ENCODE measurements at places on chromosomes 6 and 20.

- no peak for DNase-seq
These were observed 469.8 kb downstream of the BMP2 start for GRCh38 chr20:7237251-7237650.

GRCh38 chr20:2234598-2235191 lies 61.1 kb upstream of the TGM3 start:
- no peak for DNase-seq

DNA sequence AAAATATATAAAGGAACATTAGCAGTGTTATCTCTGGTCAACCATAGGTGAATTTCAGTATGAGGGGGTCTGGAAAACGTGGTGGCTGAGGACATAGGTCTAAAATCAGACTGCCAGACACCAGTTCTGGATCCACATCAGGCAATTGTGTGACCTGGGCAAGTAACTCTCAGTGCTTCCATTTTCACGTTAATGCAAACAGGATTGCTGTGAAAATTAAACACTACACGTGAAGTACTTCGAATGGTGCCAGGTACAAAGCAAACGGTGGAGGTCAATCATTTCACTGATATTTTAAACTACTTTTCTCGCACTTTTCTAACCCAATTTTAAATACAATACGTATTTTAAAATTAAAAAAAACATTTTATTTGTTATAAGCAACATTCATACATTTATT lies 315.7 kb downstream of the TRDN start:
- DNase-seq = peak; percentile 85

GRCh38 chr20:54170026-54170471 lies 3.7 kb downstream of the CYP24A1 start:
- no peak for DNase-seq

- DNase-seq = no peak
These were observed 207.0 kb downstream of the ADGB start for GRCh38 chr6:146805546-146806325.

GRCh38 chr20:33680686-33681085 lies 5.5 kb downstream of the E2F1 start:
- DNase-seq = no peak

DNA sequence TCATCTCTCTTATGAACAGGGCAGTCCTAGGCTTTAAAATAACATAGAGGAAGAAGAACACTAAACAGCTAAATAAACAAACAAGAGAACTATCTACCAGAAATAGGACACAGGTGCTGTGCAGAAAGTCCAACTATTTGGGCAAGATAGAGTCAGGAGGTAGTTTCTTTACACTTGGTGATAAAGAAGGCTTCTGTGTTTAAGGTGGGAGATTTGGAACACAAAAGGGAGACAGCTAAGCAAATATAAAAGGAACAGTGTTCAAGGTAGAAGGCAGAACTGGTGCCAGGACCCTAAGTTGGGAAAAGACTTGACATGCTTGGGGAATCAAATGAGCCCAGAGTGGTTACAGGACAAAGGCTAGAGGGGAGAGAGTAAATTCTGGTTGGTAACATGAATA lies 110.5 kb downstream of the MANEA start:
- DNase-seq = no peak

GRCh38 chr20:61814244-61814643 lies 251.4 kb downstream of the TAF4 start:
- no peak for DNase-seq

DNA sequence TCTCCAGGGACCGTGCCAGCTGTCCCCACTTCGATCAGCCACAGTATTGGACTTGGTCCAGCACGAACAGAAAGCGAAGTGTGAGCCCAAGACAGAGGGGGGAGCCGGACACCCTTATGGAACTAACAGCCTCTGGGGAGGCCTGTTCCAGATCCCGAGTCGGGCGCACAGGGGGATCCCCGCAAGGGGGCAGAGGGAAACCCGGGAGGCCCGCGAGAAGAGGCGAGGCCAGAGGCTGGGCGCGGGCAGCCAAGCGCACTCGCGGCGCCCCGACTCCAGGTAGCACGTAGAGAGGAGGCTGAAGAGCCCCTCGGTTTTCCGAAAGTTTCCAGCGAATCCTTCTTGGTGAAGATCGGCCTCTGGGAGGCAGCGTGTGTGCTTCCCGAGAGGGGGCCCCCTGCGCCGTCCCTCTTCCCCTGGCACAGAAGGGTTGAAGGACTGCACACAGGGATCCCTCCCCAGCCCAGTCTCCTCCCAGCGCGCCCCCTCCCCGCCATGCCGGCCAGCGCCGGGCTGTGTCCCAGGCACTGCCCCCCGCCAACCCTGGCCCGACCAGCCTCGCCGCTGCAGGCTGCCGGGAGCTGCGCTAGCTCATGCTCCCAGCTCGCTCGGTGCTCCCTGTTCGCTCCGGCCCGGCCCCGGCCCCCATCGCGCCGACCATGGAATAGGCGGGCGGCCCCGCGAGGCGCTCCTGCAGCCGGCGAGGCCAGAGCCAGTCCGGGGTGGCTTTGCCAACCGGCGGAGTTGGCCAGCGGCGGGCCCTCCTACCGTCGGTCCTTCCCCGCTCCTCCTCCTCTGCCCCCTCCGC lies 577 bp upstream of the SLC24A3 start:
- DNase-seq = peak; percentile 61

- no peak for DNase-seq
These were observed 106.2 kb downstream of the LCA5 start for GRCh38 chr6:79430913-79431536.

Measured in NCI-H2029 (cell line).